Amygdala (tissue), 56 donors: ENCODE measurements at places on chromosomes 11 and 22.

DNA sequence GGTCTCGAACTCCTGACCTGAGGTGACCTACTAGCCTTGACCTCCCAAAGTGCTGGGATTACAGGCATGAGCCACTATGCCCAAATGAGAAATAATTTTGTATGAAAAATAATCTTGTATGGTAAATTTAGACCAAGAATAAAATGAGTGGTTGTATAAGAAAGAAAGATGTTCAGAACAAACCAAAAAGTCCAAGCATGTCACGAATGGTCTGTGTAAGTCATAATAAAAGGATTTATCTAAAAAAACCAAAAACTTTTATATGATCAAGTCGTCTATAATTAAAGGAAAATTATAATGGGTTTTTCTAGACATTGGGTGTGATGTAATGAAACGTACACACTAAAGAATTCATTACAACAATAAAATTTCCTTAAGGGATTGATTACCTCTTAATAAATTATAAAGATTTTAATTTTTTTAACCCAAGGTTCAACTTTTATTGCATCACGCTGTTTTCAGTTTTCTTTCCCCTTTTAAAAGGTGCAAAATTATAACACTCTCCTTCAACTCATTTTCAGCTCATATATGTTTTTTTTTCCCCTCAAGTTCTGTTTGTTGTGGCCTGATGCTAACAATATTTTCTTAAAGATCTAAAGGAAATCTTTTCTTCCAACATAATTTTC is 8.9 kb upstream of the AQP11 start:
- no peak for DNase-seq

- no peak for DNase-seq
These were observed 29.3 kb downstream of the TBCEL start for GRCh38 chr11:121053244-121053643.

- DNase-seq: no peak
These were observed 26.7 kb upstream of the ETS1 start for GRCh38 chr11:128614026-128614425.

- DNase-seq: no peak
These were observed 9.6 kb downstream of the PNPLA5 start for GRCh38 chr22:43882122-43882767.

DNA sequence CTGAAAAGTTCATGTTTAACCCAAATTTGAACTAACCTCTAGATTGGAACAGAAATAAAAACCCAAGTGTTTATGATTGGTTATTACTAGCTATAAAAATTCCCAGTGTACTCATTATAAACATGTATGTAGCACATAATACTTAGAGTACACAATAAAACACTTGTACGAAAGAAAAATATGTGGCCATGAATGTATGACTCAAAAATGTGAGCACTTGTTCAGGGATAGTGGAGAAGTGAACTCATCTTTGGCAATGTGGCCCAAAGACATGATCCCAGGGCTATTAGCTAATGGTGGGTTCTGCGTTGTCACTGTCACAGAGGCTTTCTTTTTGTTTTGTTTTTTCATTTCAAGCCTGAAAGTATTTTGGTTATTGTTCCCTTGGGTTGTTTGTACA is 72.0 kb downstream of the PPFIBP2 start:
- DNase-seq: no peak

DNA sequence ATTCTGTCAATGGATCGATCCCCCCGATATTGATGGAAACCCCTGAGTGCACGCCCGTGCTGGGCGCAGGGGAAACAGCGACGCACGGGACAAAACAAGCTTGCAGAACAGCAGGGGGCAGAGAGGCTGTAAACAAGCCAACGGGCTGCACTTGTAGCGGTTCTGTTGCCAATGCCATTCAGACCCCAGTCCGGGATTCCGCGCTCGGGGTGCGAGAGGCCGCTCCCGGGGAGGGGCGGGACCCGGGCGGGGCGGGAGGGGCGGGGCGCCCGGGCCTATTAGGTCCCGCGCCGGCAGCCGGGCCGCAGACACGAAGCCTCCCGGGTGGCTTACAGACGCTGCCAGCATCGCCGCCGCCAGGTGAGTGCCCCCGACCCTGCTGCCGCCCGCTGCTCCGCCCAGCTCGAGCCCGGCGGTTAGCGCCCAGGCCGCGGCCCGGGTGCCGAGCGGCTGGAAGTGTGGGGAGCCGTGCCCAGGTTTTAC is at the start of gene BIK:
BIK (plus strand) TSS at position 307 of the 483 bp plus-strand sequence. CDS start 13,273 bp downstream, outside the sequence.
- DNase-seq: no peak

- no peak for DNase-seq
These were observed 656.3 kb downstream of the NTM start for GRCh38 chr11:132026746-132027145.

GRCh38 chr11:61139387-61139786 is 21.8 kb downstream of the VPS37C start:
- DNase-seq: no peak

DNA sequence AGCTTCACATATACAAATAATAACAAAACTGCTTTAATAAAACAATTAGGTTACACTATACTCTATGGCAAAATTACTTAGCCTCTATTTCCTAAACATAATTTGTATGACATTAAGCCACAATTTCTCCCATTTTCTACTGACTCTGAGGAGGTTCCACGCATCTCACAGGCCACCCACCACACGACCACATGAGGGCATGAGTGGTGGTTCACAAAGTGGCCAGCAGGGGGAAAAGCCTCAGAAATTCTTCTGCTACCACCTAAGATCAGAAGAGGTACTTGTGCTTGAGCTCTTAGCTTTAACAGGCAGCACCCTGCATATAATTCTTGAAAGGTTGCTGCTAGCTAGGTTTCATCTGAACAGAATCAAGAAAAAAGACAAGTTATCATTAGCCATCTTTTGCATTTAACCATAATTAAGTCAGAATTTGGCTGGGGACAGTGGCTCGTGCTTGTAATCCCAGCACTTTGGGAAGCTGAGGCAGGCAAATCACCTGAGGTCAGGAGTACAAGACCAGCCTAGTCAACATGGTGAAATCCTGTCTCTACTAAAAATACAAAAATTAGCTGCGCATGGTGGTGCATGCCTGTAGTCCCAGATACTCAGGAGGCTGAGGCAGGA is 7.7 kb downstream of the LPXN start:
- DNase-seq: no peak

- DNase-seq: no peak
These were observed 6.5 kb downstream of the POU2AF1 start for GRCh38 chr11:111372538-111372937.

DNA sequence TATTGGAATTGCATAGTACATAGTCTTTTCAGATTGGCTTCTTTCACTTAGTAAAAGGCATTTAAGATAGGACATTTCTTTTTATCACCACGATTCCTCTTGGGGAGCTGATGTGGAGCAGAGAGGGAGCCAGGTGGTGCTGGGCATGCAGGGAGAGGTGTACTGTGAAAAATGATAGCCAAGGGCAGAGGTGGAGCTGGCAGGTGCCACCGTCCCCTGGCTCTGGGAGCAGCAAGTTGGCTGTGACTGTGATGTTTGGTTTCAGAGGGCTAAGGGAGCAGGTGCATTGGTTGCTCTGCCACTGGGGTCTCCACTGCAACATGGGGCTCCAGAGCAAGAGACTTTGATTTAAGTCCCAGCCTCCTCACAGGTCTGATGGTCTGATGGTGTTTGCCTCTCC is 16.5 kb downstream of the SGSM1 start:
- DNase-seq: no peak

DNA sequence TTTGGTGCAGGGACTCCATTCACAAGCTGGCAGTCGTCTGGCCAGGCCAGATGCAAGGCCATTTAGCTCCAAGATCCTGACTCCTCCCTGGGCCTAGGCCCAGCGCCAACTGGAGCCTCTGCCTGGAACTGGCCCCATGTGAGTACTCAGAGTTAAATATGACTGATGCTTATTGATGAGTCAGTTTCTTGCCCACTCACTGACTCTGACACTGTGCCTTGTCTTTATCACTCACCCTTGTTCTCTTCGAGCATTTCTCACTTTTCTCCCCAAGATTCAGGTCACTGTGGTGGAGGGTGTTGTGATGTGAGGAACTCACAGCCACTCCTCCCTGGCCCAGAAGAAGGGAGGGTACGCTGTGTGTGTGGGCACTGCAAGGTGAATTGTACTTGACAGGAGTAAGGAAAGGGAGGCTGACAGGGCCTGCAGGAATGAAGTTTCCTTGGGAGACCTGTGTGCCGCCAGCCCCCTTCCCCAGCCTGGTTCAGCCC is 23.2 kb upstream of the ST3GAL4 start:
- DNase-seq: no peak

GRCh38 chr11:34226210-34226609 is 120.8 kb downstream of the NAT10 start:
- no peak for DNase-seq

DNA sequence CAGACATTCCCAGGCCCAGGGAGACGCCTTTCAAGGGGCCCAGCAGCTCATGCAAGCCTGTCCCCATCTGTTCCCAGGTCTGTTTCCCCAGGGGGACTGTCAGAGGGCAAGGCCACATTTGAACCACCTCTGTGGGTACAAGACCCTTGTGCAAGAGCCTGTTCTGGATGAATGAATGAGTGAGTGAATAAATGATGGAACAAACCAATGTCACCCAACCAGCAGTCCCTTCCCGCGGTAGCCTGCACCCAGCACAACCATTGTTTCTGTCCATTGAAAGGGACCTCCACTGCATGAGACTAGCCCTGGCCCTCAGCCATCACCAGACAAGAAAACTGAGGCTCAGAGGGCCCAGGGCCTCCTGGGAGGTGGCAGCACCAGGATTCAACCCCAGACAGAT is 69.7 kb upstream of the TCF20 start:
- DNase-seq: no peak

DNA sequence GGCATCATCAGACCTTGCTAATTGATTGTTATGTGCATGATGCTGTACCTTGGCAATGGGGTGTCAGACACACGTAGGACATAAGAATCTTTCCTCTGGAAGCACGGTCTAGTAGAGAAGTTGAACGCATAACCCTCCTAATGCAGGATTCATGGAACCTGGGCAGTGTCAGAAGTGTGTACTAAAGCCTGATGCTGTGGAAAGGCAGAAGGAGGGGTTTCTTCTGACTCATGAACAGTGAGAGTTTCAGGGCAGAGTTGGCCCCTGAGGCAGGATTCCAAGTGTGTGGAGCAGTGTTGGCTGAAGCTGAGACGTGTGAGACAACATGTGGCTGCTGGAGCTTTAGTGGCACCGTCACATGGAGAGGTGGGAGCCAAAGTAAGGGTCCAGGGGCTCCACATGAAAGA is 3.5 kb downstream of the PANX1 start:
- no peak for DNase-seq

GRCh38 chr22:20741008-20741633 is 32.8 kb upstream of the SERPIND1 start:
- DNase-seq: no peak

DNA sequence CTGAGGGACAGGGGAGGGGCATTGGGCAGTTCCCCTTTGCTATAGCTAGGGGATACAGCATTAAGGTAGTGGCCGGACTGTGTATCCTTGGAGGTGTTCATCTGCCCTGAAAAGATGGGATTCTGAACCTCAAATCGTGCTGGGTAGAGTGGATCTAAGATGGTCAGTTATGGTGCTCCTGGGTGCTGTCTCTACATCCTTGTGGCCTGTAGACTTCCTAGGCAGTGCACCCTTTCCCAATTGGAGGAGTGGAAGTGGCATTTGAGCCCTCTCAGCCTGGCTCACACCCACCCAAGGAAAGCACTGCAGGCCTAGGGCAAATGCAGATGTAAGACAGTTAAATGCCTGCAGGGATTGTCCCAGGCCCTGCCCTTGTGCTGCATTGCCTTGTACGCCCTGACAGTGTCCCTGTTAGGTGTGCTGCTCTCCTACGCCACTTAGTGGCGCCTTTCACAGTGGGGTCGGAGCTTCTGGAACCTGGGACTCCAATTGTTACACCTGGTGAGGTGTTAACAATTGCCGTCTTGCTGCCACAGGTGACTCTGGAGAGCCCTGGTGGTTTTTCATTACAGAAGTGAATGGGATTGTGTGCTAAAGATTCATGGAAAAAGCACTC is 35.0 kb downstream of the PPFIBP2 start:
- DNase-seq: no peak

DNA sequence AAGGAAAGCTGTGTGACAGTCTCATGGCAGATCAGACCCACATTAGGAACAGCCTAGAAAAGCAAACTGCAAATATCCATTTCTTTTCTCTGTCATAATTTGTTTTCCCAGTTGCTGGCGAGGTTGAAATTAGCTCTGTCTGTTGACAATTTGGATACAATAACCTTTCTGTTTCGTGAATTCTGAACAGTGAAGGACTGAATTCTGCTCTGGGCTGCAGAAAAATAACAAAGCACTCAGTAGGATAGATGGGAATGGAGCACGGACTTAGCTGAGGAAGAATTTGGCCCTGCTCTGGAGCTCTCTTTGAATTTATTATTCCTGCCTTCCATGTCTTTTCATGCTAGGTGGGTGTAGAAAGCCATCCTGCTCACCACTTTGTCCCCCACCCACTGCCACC is 140.3 kb downstream of the RRAS2 start:
- no peak for DNase-seq

DNA sequence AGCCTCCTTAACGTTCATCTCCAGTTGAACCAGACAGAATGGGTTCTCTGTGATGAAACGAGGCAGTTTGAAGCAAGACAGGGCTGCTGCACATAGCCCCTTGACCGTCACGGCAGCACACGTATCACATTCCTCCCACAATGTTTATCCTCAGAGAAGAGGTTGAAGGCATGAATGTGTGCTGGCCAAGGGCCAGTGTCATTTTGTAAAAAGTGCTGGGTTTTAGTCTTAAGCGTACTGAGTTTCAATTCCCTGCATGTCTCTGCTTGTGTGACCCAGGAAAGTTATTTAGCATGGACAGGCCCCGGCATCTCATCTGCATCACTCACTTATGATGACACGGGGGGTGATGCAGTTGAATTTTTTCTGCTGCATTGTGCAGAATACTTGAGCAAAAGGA is 31.6 kb downstream of the TTC12 start:
- DNase-seq: no peak

- no peak for DNase-seq
These were observed 39.4 kb downstream of the CARD18 start for GRCh38 chr11:105100206-105100605.

- no peak for DNase-seq
These were observed 4.1 kb downstream of the EED start for GRCh38 chr11:86248609-86249008.

DNA sequence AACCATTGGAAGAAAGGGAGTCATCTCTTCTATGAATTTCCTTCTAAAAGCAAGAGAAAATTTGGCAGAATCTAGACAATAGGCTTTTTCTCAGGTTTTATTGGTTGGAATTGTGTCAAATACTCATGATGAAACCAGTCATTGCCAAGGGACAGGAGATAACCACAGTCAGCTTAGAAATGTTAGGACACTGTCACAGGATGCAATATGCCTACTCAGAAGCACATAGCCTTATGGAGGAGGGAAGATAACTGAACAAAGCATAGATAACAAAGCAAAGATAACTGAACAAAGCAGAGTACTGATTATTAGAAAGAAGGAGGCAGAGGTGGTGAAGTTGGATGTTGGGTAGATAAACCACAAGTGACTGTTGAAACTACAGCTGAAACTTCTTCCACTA is 303.5 kb upstream of the PDGFD start:
- no peak for DNase-seq

- DNase-seq: no peak
These were observed 3.3 kb downstream of the USP47 start for GRCh38 chr11:11845071-11845470.

- no peak for DNase-seq
These were observed 10.4 kb downstream of the OR51T1 start for GRCh38 chr11:4891996-4892640.

GRCh38 chr11:110077831-110078325 is 15.3 kb upstream of the ZC3H12C start:
- no peak for DNase-seq

- no peak for DNase-seq
These were observed 1.2 kb upstream of the HBD start for GRCh38 chr11:5235364-5236095.

GRCh38 chr11:1218256-1218787 is 4.5 kb upstream of the MUC5B start:
- no peak for DNase-seq

- DNase-seq: no peak
These were observed at the start of gene P2RX6 for GRCh38 chr22:21014726-21015465. Gene P2RX6 (plus strand): TSS chr22:21015165. CDS start chr22:21015175, 10 bp downstream.
